ENCODE measurements at places on chromosomes 7 and 10. TPM values are rescaled to one million over a fixed set of nuclear protein-coding genes. Genes with fewer than 3 reads are reported as not detected.

Gene CDC14C
- polyA plus RNA-seq: not detected

Gene PILRA
- 3.8 TPM for polyA plus RNA-seq

Gene WNT16
- 0.25 TPM for polyA plus RNA-seq

Gene CEP55
- 15.2 TPM for polyA plus RNA-seq

Gene PRKAR2B
- polyA plus RNA-seq: 35.8 TPM

Gene CTAGE6
- not detected for polyA plus RNA-seq

Gene LIPJ
- not detected for polyA plus RNA-seq

Gene CXCL12
- polyA plus RNA-seq: 11.5 TPM

Gene PAPSS2
- polyA plus RNA-seq: 8.1 TPM

Gene AKR1C4
- not detected for polyA plus RNA-seq

Gene ANKRD1
- not detected for polyA plus RNA-seq

Gene GAD2
- 87.6 TPM for polyA plus RNA-seq

Gene RARRES2
- 33.0 TPM for polyA plus RNA-seq

Gene LIPM
- not detected for polyA plus RNA-seq

Gene CFAP70
- polyA plus RNA-seq: 1.4 TPM

Gene R3HCC1L
- 3.2 TPM for polyA plus RNA-seq
